ENCODE measurements at places on chromosomes 5 and 9. TPM values are rescaled to one million over a fixed set of nuclear protein-coding genes. Genes with fewer than 3 reads are reported as not detected.

The PCDHB5 gene
- total RNA-seq = 0.08 TPM

The GADD45G gene
- total RNA-seq = 1.2 TPM

The IRGM gene
- 0.18 TPM for total RNA-seq

The UIMC1 gene
- 37.1 TPM for total RNA-seq

The TMEM252 gene
- not detected for total RNA-seq

The PCDHA13 gene
- total RNA-seq = 1.0 TPM

The GABRA1 gene
- total RNA-seq = not detected

The SH2D3C gene
- 0.49 TPM for total RNA-seq

The WNT8A gene
- not detected for total RNA-seq

The CTXN3 gene
- total RNA-seq = not detected

The ORM2 gene
- 0.77 TPM for total RNA-seq

The ADRB2 gene
- 1.0 TPM for total RNA-seq

The SHC3 gene
- total RNA-seq = 1.7 TPM

The SHLD3 gene
- total RNA-seq = 3.3 TPM

All from Panc1 (cell line).